ENCODE measurements at places on chromosomes 12 and 14.

DNA sequence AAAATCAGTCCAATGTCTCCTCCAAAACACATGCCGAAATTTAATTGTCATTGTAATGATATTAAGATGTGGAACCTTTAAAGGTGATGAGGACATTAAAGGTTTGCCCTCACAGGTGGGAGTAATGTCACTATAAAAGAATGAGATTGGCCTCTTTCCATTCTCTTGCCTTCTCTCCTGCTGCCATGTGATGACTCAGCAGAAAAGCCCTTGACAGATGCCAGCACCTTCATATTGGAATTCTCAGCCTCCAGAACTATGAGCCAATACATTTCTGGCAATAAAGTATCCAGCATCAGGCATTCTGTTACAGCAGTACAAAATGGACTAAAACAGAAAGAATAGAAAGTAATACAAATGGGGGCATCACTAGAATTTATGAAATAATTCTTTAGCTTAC is 609.7 kb downstream of the SLC16A7 start:
- DNase-seq, result no peak

GRCh38 chr14:72647782-72648181 is 246.1 kb downstream of the DPF3 start:
- DNase-seq, result no peak

DNA sequence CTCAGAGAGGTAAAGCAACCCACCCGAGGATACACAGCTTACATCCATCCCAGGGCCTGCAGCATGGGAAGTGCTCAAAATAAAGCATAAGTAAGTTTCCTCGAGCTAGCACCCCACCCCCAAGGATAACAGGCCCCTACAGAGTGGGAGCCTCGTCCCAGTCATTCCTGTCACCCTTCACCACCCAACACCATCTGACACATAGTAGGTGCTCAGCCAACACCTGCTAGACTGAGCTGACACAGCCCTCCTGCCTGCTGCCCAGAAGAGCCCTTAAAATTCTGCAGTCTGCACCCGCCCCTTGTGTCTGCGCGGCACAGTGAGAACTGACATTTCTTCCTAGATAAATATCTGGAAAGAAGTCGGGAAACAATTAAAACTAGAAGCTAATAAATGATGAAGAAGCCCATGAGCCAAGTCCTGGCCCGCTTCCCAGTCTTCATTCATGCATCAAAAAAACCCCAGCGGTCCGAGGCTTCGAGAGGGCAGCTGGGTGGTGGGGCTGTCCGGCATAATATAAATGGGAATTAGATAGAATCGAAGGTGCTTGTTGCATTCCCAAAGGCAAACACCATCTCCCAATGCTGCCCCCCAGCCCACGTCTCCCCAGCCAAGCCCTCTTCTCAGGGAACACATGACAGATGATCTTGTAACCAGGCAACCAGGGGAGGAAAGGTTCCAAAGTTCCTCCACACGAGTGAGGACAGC is 76.2 kb downstream of the BCL11B start:
- DNase-seq, result no peak

- DNase-seq, result no peak
Observed at GRCh38 chr12:52274521-52275120, at the start of gene KRT86. Gene KRT86, plus strand, starts transcription at chr12:52274645. Its CDS starts 27,272 bp downstream, at chr12:52301917.

- DNase-seq, result no peak
Observed at GRCh38 chr14:57999471-57999870, 133.6 kb upstream of the SLC35F4 start.

GRCh38 chr14:51507511-51507905 is 144.2 kb upstream of the FRMD6 start:
- no peak for DNase-seq

- DNase-seq, result no peak
Observed at GRCh38 chr12:109944561-109945359, 44.7 kb downstream of the TCHP start.

GRCh38 chr14:64671591-64671990 is 32.6 kb upstream of the PLEKHG3 start:
- DNase-seq, result no peak

DNA sequence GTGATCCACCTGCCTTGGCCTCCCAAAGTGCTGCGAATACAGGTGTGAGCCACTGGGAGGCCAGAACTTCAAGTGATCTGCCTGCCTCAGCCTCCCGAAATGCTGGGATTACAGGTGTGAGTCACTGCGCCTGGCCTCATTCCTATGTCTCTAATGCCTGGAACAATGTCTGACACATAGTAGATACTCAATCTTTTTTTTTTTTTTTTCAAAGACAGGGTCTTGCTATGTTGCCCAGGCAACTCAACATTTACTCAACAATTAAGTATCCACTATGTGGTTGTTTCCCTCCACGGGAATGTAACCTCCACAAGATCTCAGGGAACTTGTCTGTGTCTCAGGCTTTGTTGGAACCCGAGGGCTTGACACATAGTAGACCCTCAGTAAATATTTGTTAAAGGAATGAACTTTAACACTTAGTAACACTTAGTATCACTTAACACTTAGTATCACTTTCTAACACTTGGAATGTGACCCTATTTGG is 3.0 kb upstream of the TMEM120B start:
- DNase-seq, result no peak
